Activated CD4-positive, alpha-beta T cell treated with anti-CD3 and anti-CD28 coated beads, Interleukin-10, Interleukin-2, amounts not matched to agents 100 ng/mL and 50 ng/mL, durations not matched to agents 16 hours and 8 hours (primary cell): ENCODE measurements at places on chromosomes 6 and 20.

DNA sequence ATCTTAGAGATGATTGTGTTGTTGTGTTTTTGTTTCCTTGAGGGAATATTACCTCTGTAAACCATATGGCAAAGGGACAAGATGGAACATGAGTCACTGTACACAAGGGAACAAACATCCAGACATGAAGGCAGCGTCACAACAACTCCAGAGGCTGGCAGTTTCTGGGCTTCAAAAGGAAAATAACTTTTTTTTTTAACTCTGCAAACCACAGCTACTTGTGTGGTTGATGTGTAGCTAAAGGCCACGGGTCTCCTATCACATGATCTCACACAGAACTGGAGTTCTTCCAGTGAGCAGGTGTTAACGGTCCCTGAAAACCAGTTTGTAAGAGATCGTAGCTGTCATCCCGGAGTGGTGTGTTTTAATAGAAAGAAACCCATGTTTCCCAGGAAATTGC, 33.2 kb upstream of the HBS1L start:
- DNase-seq, result peak; percentile 81

- no peak for DNase-seq
These were observed 268.4 kb upstream of the IRAK1BP1 start for GRCh38 chr6:78598966-78599365.

DNA sequence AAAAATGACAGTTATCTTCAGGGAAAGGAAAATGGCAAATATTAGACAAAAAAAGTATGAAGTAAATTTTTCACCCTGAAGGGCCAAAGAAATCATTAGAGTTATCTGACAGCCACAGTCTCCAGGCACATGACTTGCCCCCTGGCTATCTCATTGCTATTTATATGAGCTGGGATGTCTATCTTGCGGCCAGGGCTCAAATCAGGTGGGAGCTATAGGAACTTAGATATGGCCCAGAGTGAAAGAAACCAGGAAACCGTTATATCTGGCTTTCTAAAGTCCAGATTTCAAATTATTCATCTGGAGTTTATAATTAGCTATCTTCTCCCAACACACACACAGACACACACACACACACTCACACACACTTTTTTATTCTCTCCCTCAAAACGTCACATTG, 135.3 kb upstream of the EEF1E1 start:
- no peak for DNase-seq

DNA sequence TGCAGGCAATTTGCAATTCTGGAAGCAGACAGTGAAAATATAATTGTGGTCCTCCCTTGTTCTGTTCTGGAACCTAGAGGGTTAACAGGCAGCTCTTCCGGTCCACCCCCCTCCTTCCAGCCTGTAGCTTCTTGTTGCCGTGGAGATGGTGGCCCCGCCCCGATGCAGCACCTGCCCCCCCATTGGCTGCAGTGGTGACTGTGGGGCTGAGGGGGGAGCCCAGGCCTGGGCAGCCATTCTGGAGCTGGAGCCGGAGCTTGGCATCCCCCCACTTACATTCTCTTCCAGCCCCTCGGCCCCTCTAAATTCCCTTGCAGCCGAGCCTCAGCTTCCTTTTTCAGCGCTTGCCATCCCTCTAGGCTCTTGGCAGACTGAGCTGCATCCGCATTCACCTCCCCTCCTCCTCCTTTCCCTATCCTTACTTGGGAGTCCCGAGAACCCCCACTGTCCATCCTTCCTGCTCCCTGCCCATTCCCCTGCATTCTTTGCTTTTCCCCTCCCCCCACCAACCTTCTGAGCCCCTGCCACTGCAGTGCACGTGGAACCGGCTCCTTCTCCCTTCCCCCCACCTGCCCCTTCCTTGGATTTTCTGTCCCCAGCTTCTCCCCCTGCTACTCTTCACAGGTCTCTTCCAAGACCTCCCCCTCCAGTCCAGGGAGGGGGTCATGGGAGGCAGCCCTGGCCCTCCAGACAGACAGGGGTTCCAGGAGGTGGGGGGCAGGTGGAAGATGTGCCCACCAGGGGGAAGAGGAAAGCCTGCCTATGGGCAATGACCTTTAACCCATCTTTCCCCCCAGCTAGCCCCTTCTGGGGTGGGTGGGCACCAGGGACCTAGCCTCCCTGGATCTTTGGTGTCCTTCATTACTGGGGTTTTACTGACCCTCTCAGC, 11.4 kb downstream of the SYNGAP1 start:
- peak; percentile 84 for DNase-seq

GRCh38 chr6:43926634-43927531, 156.9 kb downstream of the VEGFA start:
- DNase-seq, result peak; percentile 13

DNA sequence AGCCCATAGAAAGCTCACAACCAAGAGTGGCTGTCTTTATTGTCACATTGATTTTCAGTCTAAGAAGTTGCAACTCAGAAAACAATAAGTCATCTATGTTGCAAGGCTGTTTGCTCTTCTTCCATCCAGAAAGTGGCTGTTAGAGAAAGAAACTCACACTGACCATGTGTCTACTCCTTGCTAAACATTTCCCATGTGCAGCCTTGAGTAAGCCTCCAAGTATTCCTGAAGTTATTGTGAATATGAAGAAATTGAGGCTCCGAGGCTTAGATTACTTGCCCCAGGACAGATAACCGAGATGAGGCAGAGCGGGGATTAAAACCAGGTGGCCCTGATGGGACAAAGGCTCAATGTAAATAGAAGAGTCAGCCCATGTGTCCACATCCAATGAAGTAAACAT, 105.0 kb downstream of the SPTLC3 start:
- DNase-seq, result no peak
